ENCODE measurements at places on chromosomes 2 and 18. TPM values are rescaled to one million over a fixed set of nuclear protein-coding genes. Genes with fewer than 3 reads are reported as not detected.

PLGLB1 gene
- total RNA-seq: 0.66 TPM

FNDC4 gene
- 10.9 TPM for total RNA-seq

GPR35 gene
- 1.9 TPM for total RNA-seq

FOSL2 gene
- total RNA-seq: 68.9 TPM

CCDC141 gene
- 4.6 TPM for total RNA-seq

PDE1A gene
- total RNA-seq: 11.2 TPM

GORASP2 gene
- total RNA-seq: 54.0 TPM

IL18R1 gene
- 7.5 TPM for total RNA-seq

ZNF516 gene
- total RNA-seq: 44.9 TPM

EDAR gene
- total RNA-seq: not detected

RTP5 gene
- total RNA-seq: not detected

LOXL3 gene
- total RNA-seq: 8.6 TPM

SERPINB5 gene
- total RNA-seq: not detected

TMEM169 gene
- 0.50 TPM for total RNA-seq

HS1BP3 gene
- 42.6 TPM for total RNA-seq

GALR1 gene
- total RNA-seq: 0.06 TPM

COL3A1 gene
- total RNA-seq: 182 TPM

COL4A4 gene
- total RNA-seq: 3.6 TPM

HOXD11 gene
- total RNA-seq: not detected

SLC19A3 gene
- 1.5 TPM for total RNA-seq

CKAP2L gene
- total RNA-seq: not detected

ZNF397 gene
- total RNA-seq: 27.8 TPM

IL36G gene
- total RNA-seq: not detected

SKOR2 gene
- not detected for total RNA-seq
